Thoracic aorta (tissue), 2 donors: ENCODE measurements at places on chromosomes 11 and 22.

DNA sequence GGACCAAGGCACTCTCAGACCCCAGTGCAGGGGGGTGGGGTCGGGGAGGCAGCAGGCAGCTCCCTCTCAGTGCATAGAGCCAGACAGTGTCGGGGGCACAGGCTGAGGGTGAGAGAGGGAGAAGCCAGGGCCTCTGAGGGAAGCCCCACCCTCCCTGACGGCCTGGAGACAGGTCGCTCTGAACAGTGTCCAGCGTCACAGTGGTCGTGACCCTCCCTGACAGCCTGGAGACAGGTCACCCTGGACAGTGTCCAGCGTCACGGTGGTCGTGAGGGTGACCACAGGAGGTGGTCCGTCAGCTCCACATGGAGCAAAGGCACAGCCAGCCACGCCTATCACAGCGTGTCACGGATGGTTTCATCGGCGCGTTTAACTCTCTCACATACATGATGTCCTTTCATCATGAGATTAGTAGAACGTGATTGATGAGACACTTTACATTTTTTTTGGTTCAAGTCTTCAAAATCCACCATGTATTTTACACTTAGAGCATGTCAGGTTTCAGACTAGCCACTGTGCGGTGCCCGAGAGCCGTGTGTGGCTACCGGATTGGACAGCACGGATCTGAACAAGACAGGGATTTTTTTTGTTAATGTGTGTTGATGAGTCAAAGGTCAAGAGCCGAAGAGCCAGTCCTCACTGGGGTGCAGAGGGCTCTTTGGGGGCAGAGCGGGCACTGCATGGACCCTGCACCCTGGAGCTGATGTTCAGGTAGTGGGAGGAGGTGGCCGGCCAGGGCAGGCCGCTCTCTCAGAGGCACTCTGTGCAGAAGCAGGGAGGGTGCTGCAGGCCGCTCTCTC, 23.9 kb upstream of the PANX2 start:
- no peak for DNase-seq

DNA sequence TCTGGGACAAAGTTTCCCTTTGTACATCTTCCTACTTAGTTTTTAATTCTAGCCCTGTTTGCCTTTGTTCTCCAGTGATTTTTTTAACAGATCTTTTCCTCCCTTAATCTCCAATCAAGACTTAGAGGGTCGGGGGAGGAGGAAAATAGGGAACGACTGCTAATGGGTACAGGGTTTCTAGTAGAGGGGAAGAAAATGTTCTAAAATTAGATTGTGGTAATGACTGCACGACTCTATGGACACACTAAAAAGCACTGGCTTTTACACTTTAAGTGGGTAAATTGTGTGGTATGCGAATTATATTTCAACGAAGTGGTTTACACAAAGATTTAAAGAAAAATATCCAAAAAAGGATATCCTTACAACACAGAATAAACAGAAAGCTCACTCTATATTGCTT, 110.0 kb upstream of the SPON1 start:
- DNase-seq: no peak

DNA sequence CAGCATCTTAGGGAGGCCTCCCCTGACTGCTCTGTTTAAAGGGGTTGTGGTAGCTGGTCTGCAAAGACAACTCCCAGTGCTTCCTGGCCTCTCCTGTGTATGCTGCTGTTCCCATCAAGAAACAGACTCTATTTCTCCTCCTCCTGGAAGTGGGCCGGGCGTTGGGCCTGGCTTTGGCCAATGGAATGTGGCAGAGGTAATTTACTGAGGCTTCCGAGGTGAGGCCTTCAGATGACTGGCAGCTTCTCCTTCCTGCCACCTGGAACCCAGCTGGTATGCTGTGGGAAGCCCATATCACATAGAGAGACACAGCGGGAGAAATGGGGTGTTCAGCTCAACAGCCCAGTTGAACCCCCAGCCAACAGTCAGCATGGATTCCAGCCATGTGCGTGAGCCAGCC, 25.1 kb upstream of the EIF3D start:
- DNase-seq: no peak

DNA sequence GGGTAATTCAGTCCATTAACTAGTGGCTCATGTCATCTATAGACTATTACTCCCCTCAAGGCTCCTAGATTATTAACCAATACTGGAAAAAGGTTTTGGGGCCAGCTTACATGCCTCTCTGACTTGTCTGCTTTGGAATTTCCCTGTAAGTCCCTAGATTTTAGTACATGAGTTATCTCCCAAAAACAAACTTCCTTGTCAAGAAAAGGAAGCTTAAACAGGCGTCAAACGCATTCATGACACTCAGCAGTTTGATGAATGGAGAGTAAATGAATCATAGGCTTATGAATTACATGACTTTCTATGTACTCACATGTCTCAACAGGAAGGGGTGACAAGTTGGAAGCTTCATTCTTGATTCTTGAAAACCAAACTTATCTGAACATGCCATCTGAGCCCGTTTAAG, 70.8 kb downstream of the BLID start:
- no peak for DNase-seq

- peak; percentile 89 for DNase-seq
These were observed at the start of gene DGCR2 for GRCh38 chr22:19122143-19122751. Gene DGCR2, minus strand, starts transcription at chr22:19122412. Its CDS starts 206 bp downstream, at chr22:19122206.

DNA sequence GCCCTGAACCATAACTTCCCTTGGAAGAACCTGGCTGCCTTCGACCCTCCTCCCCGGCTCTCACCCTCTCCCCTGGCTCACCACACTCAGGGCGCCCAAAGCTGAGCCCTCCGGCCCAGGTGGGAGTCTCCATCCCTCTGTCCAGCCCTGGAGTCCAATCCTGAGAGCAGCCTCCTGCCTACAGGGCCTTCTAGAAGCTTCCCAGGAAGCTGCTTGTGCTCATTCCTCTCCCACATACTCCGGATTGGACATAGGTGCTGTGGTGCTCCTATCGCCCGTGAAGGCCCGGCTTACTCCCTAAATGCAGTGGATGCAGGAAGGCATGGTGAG, 1332.0 kb downstream of the BRD1 start:
- DNase-seq: no peak

- DNase-seq: no peak
These were observed 1117.3 kb downstream of the BRD1 start for GRCh38 chr22:48710410-48710809.
